ENCODE measurements at places on chromosomes 5 and 9.
A peak's percentile ranks its signal among the peaks of the same experiment; 100 is the strongest.

- no peak for DNase-seq
Measured at GRCh38 chr5:163505049-163505367, 411 bp upstream of the MAT2B start.

DNA sequence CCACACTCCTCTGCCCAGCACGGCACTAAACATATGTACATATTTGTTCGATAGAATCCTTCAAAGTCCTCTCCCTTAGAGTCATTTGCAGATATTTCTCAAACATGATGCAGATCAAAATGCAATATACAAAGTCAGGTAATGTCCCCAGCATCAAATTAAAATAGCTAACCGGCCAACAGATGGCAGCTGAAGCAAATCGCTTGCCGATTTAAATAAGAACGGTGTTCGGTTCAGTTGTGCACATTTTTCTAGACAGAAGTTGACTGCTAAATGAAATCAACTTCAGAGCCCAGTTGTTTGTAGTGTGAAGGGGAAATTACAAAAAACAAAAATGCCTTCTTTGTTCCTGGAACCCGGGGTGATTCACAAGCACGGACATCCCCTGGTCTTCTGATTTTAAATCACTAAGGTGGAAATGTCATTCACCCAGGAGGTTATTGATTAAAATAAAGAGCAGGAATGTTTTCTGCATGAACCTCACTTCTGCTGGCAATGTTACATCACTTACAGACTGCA lies 219.2 kb downstream of the EBF1 start:
- peak; percentile 29 for DNase-seq

DNA sequence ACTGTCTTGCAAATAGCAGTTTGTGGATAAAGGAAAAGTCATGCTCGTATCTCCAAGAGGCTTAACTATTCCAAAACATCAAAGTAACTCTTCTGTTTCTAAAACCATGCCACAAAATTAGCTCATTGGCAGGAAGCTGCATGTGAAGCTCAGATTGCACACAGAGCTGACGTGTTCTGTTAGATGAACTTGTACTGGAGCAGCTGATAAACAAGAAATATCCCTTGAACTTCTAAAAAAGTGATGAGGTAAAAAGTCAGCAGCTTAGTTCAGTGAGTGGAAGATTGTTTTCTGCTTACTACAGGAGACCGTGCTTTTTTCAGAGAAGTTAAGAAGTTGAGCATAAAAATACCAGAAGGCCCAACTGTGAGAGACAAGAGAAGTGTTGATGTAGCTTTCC lies 113.2 kb downstream of the SLC12A2 start:
- DNase-seq: no peak

GRCh38 chr9:124256517-124257069 lies 1.2 kb upstream of the NEK6 start:
- DNase-seq: peak; percentile 14

- DNase-seq: no peak
Measured at GRCh38 chr5:6708814-6709213, 4.4 kb upstream of the TENT4A start.

DNA sequence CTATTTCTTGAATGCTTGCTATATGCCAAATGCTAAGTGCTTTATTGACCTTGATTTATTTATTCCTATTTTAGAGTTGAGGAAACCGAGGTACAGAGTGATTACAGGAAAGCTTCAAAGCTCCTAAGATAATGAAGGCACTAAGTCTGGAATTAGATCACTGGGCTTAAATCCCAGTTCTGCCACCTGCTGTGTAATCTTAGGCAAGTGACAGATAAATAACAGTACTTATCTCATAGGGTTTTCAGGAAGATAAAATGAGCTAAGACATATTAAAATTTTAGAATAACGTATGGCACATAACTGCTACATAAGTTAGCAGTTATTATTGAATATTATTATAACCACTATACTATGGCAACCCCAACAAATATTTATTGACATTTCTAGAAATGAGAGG lies 843.8 kb downstream of the DTWD2 start:
- DNase-seq: no peak

DNA sequence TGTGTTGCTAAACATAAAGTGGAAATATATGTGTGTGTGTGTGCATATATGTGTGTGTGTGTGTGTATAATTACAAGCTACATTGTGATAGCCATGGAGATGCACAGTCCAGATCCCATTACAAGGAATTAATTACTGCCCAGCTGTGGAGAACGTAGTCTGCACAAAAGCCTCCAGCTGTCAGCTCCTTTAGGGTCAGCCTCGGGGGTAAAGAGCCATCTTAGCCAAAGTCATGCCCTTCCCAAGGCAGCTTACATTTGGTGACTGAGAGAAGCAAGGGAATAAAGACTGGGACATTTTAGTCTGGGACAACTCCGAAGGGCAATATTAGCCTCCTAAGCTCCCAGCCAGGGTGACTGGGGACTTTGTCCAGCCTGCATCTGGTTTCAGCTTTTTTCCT lies 21.9 kb upstream of the FOCAD start:
- no peak for DNase-seq
